ENCODE measurements at places on chromosomes 7 and 10.

GRCh38 chr7:45563941-45564461, 10.2 kb upstream of the ADCY1 start:
- no peak for DNase-seq

GRCh38 chr10:44293306-44293778, 91.6 kb downstream of the CXCL12 start:
- no peak for DNase-seq

- DNase-seq, result no peak
Measured at GRCh38 chr10:75826846-75827245, 395.4 kb downstream of the LRMDA start.

DNA sequence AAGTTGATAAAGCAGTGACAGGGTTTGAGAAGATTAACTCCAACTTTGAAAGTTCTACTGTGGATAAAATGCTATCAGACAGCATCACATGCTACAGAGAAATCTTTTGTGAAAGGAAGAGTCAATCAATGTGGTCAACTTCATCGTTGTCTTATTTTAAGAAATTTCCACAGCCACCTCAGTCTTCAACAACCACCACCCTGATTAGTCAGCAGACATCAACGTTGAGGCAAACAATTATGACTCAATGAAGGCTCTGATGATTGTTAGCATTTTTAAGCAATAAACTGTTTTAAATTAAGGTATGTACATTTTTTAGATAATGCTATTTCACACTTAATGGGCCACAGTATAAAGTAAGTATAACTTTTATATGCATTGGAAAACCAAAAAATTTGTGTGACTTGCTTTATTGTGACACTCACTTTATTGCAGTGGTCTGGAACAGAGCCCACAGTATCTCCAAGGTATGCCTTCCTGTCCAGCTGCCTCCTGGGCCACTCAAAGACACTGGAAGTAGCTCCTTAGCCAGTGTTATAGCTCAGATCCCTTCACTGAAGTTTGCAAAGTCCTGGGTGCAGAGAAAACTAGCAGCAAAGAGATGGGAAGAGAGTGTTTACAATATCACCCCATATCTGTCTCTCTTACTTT, 293.1 kb downstream of the ARHGAP12 start:
- DNase-seq, result no peak

DNA sequence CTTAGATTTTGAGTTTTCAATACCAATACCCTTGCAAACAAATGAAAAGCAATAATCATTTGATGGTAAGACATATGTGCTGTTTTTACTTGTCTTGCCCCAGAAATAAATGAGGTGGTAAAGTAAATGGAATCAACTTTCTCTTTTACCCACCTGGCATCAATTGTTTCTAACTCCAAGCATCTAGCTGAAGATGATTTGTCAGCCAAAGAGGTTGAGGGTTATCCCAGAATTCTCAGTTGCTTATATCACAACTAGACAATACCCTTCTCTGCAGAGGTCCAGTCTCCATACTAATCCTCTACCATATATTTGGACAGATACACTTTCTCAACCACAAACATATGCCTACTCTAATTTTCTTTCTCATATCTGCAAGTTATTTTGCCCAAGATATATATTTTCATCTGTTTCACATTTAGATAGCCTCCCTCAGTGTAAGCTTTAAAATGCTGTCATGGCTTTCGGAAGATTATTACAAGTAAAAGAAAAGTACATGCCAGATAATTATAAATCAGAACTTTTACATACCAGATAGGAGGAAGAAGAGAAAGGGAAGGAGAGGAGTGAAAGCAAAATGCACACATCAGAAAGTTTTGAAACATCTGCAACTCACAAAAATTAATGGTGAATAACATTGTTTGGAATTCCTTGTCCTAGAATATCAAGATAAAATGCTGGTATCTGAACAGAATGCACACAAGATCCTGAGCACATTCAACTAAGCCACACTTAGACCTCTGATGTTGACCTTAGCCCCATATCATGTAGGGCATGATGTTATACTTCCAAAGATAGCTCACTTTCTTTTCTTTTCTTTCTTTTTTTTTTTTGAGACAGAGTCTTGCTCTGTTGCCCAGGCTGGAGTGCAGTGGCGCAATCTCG, 146.6 kb downstream of the REEP3 start:
- no peak for DNase-seq

Measured in activated CD4-positive, CD25-positive, alpha-beta regulatory T cell treated with anti-CD3 and anti-CD28 coated beads, Interleukin-2, amount 50 U/mL, for 72 hours (primary cell).